ENCODE measurements at places on chromosomes 6 and 20.
A peak's percentile ranks its signal among the peaks of the same experiment; 100 is the strongest.

DNA sequence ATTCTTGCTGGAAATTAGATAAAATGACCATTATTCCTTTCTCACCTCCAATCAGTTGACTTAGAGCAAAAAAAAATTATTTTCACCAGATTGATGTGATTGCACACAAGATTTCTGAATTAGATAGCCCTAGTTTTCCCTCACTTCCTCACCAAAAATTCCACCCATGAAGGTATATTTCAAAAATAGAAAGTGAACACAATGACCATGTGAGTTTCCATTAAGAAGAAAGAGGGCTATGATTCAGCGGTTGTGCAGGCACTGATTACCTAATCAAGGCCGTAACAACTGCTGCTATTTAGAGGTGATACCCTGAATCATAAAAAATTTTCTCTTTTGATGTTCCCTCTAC, 19.5 kb upstream of the RALGAPA2 start:
- no peak for DNase-seq

DNA sequence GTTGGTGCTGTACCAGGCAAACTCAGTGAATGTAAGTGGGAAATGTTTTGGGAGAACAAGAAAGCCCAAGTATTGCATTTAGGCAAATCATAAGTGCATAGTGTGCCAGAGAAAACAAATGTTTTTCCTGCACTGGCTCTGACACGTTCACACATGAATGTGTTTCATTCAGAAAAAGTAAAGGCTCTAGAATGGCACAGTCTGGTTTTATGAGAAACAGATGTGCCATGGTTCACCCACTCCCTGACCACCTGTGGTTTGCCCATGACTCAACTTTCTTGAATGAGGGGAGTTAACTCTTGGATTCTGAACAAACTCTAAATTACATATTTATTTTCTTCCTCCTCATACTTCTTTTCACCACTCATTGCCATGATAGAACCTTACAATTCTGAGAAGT, 126.9 kb downstream of the KCNQ5 start:
- DNase-seq, result peak; percentile 44

GRCh38 chr20:24450624-24451376, 18.6 kb upstream of the SYNDIG1 start:
- no peak for DNase-seq

- DNase-seq, result no peak
Observed at GRCh38 chr6:127967708-127968107, 66.8 kb upstream of the THEMIS start.

DNA sequence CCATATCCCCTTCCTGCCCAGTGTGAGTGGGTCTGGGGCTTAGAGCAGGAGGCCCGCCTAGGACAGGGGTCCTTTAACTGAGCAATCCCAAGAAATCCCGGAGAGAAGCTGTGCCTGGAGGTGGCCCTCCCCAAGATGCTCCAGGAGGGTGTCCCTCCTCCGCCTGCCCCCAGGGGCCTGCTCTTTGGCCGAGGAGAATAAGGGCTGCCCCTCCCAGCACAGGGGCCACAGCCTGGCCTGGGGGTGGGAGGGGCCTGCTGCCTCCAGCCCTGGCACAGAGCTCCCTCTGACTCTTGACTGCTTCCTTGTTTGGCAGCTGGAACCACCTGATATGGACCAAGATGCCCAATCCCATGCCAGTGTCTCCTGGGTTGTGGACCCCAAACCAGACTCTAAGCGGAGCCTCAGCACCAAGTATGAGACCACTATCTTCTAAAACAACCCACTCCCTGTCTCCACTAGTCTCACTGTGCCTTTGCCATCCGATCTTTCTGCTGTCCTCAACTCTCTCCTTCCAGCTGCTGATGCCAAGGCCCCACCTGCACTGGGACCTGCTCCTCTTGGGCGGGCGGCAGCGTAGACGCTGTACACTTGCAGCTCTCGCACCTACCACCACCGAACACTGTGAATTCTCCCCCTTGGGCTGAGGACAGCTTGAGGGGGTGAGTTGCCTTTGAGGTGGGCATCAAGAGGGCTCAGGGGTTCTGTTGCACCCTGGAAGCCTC, 54.3 kb downstream of the TCP11 start:
- DNase-seq, result no peak

DNA sequence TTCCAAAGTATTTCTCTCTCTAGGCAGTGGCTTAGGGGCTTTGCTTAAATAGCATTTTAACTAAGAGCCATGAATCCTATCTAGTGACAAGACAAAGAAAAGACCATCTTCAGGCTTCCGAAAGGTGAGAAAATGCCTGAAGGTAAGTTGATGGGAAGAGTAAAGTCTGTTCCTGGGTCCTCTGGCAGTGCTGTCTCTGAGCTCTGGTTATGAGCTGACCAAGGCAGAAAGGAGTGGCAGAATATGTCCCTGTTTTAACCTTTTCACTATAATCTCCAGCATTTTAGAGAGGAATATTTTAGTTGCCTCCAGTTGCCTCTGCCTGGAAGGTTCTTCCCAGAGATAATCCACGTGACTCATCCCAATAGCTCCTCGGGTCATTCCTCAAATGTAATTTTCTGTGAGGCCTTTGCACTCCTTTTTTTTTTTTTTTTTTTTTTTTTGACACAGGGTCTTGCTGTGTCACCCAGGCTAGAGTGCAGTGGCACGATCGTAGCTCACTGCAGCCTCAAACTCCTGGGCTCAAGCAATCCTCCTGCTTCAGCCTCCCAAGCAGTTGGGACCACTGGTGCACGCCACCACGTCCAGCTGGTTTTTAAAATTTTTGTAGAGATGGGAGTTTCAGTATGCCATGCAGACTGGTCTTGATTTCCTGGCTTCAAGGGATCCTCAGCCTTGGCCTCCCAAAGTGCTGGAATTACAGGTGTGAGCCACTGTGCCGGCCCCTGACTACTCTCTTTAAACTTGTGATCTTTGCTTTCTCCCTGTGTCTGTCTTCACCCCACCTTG, 3.7 kb upstream of the ARMH2 start:
- DNase-seq, result peak; percentile 25

DNA sequence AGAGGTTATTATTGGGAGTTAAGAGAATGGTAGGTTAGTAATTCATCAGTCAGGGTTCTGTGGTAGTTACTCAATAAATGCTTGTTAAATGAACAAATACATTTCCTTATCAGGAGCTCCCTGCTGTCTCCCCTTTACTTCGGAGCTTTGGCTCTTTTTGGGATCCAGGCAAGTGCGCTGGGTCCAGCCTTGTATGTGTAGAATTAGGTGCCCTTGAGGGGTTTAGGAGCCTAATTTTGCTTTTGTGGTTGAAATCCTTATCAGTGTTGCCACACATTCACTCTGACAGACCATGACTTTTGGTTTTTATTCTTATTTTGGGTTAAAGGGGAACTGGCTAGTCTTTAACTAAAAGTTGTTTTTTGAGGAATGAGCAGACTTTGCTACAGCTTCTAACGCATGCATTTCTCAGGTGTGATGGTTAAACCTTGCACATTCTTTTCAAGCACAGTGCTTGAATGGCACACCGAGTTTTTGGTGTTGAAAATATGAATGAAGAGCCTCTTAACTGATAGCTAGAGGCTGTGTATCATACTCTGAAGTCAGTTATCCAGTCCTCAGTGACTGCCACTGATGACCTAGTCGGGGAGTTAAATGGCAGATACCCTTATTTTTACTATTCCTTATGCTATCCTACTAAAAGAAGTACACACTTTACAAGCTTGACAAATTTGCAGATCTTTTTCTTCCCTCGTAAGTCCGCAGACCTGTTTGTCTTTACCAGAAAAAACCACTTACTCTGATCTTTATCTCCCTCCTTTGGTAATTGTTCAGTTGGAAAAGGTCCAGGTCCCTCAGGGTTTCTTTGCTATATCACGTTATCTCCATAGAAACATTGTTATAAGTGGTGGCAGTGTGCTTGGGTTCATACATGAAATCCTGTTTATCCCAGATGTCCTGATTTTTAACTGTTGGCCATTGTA, 50.7 kb upstream of the PLCG1 start:
- no peak for DNase-seq

DNA sequence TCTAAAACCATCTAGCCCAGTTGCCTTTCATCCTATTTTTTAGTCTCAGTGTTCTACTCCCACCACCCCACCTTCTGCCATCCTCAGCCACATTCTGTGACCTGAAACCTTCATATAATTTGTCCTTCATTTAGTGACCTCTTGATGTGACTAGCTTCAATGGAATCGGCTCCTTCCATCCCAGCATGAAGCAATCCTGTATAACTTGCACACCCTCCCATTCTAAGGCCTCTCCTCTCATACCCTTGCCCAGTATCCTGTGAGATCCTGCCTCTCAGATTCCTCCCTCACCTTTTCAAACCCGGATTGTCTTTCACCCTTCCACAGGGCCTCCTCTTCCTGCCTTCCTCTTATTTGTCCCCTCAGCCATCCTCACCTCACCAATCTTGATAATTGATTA, 3.1 kb downstream of the ZNF76 start:
- DNase-seq, result no peak

- DNase-seq, result no peak
Observed at GRCh38 chr6:5115168-5115567, 30.0 kb downstream of the PPP1R3G start.

GRCh38 chr6:13725052-13725451, 13.4 kb upstream of the RANBP9 start:
- DNase-seq, result no peak

DNA sequence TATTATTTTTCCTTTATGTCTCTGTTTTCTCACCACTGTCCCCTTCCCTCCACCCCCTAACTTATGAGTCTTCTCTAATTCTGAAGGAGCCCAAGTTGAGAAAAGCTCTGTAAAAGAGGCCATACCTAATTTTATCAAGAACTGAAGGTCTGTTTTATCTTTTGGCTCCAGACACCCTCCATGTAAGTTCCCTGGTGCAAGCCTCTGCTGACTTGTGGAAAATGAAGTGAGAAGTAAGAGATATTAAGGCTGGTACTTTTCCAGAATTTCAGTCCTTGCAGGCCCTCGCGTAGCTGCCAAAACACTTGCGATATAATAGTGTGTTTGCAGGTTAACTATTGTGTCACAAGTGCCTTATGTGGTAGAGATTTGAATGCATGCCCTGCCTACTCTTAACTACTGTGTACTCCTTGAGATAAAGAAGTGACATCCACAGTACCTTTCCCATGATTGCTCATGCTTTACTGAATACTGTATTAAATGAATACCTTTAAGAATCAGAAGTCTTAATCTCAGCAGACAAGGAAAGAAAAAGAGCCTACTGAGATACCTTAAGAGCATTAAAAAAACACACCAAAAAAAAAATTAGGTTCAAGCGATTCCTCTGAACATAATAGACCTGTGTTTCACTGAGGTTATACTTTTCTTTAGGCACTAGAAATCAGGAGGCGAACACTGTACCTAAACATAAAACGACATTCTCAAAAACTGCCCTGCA, 143.6 kb upstream of the ZNF184 start:
- DNase-seq, result no peak

GRCh38 chr6:54020334-54020733, 90.9 kb upstream of the MLIP start:
- DNase-seq, result no peak

- DNase-seq, result no peak
Observed at GRCh38 chr6:83310046-83310445, 116.9 kb downstream of the RWDD2A start.

All from SJSA1 (cell line).